ENCODE measurements at places on chromosomes 16 and 17. TPM values are rescaled to one million over a fixed set of nuclear protein-coding genes. Genes with fewer than 3 reads are reported as not detected.

- no peak for DNase-seq
These were observed 8.4 kb downstream of the LITAFD start for GRCh38 chr16:8890549-8890921.

DNA sequence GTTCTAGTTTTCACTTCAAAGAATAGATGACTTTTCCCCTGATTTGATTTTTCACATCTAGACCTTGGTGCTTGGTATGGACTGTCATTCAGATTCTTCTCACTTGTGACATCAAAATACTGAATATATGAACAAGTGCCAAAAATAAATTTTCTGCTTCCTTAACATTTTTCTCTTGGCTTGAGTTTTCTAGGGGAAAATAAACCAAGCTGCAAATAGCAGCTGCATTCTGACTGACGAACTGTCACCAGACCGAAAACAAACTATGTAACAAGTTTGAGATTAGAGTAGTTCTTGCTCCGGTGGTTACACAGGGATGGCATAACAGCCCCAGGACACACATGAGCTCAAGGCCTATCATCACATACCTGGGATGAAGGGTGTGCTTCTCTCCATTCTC is 345.7 kb downstream of the CNTNAP4 start:
- no peak for DNase-seq

DNA sequence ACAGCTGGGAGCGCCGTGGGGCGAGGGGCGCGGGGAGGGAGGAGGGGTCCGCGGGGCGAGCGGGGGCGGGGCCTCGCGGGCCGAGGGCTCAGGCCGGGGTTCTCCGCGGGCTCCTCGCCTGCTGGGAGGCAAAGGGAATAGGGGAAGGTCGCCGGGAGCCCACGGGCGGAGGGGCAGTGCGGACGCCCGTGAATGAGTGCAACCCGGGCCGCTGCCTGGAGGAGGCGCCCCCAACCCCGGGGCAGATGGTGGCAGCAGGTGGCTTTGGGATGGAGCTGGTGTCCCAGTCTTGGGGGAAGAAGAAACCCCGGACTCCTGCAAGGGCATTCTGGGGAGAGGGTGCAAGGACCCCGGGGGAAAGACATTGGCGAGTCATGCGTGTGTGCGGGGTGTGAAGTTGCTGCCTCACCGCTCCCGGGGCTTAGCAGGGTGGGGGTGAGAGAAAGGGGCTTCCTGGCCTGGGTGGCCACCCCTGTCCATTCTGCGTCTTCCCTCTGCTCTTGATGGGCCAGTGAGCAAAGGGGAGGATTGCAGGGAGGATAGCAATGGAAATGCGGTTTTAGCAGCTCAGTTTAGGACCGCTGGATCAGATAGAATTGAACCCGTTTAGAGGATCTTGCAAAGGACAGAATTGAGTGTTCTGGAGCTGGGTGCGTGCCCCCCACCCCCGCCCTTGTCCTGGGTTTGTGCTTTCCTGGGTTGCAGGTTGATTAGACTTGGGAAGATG is 526 bp downstream of the KIAA0513 start:
- DNase-seq = no peak

The NPIPB6 gene
- 0.99 TPM for total RNA-seq

DNA sequence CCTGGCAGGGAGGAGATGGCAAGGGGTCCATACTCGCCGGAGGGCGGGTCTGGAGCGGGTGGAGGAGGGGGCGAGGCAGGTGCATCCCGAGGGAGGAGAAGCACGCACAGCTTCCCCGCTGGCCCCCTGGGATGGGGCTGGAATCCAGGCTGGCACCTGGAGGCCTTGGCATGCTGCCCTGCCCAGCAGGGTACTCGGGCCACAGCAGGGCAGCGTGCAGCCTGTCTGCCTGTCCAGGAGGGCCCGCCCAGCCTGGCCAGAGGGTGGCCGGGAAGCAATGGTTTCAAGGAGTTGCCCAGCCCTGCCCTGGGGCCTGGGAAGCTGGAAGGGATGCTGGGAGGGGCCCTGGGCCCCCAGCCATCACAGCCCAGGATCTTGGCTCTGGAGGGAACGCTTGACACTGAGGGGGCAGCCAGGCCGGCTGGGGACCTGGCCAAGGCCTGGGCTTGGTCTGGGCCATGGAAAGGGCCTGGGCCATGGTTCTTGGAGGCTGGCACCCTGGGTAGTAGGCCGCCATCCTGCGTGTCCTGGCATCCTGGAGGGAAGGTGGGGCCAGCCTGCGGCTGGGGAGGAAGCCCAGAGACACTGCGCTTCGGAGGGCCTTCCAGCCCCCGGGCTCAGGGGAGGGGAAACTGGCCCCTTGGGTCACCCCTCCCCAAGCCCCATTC is 1.1 kb downstream of the GLIS2 start:
- no peak for DNase-seq

- peak; percentile 11 for DNase-seq
These were observed 259.0 kb downstream of the XYLT1 start for GRCh38 chr16:17211797-17212196.
